ENCODE measurements at places on chromosomes 6 and 20. TPM values are rescaled to one million over a fixed set of nuclear protein-coding genes. Genes with fewer than 3 reads are reported as not detected.

- no peak for DNase-seq
These were observed 42.9 kb upstream of the FANCE start for GRCh38 chr6:35409245-35409644.

- DNase-seq, result no peak
These were observed 667 bp downstream of the STX11 start for GRCh38 chr6:144150710-144151657.

GRCh38 chr6:66421570-66421969 is 714.5 kb upstream of the EYS start:
- DNase-seq, result no peak

- DNase-seq, result no peak
These were observed 4.8 kb downstream of the FBXO30 start for GRCh38 chr6:145809785-145810184.

GRCh38 chr6:89525786-89526562 is 93.0 kb downstream of the ANKRD6 start:
- no peak for DNase-seq

The XKR7 gene
- total RNA-seq, result not detected

The SLC22A16 gene
- total RNA-seq, result not detected

The SLC22A1 gene
- total RNA-seq, result 0.26 TPM

The CD24 gene
- total RNA-seq, result 27.2 TPM
